CD8-positive, alpha-beta T cell (primary cell): ENCODE measurements at places on chromosomes 4 and X.
A peak's percentile ranks its signal among the peaks of the same experiment; 100 is the strongest.

GRCh38 chr4:958696-959337, 14.6 kb downstream of the DGKQ start:
- no peak for DNase-seq

GRCh38 chrX:71367396-71367795, 1.2 kb downstream of the TAF1 start:
- DNase-seq, result no peak

DNA sequence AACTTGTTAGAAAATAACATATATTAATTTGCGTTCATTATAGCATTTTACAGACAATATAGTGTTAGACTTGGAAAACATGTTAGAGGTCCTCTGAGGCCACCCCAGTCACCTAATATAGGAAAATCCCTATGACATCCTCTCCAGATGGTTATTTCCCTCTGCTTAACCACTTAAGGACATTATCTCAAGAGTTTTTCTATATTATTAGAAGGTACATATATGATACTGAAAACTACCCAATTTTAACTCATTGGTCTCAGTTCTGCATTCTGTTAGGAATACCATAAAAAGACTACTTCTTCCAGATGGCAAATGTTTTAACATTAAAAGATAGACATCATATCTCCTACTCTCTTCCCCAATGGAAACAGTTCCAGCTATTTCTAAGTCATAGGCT, 21.4 kb downstream of the PTPN13 start:
- no peak for DNase-seq

GRCh38 chr4:187192266-187192665, 468.6 kb upstream of the FAT1 start:
- no peak for DNase-seq

GRCh38 chrX:136936183-136936549, 55.6 kb upstream of the RBMX start:
- no peak for DNase-seq

GRCh38 chr4:180335566-180335965, 1907.6 kb upstream of the TENM3 start:
- DNase-seq, result no peak

GRCh38 chr4:108184453-108185049, 15.8 kb upstream of the LEF1 start:
- DNase-seq, result no peak

DNA sequence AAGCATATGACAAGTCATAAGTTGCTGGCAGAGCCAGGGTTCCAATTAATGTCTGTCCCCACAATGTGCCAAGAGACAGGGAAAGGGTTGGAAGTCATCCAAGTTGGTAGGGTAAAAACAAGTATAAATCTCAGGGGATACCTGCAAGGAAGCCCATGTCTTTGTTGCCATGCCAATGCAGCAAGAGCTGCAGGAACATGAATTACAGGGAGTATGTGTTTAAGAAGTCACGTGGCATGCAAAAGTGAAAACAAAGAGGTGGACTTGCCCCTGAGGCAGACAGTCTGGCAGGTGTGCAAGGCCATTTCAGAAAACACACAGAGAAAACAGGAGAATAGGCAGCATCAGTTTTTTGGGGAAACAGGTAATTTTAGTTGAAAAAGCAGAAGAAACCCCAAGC, 29.4 kb downstream of the C4orf51 start:
- no peak for DNase-seq

- peak; percentile 59 for DNase-seq
These were observed 104.1 kb downstream of the GPAT3 start for GRCh38 chr4:83639849-83640493.

GRCh38 chr4:152104356-152104755, 343.5 kb upstream of the GATB start:
- no peak for DNase-seq

GRCh38 chr4:17630228-17630627, 15.8 kb downstream of the MED28 start:
- no peak for DNase-seq

DNA sequence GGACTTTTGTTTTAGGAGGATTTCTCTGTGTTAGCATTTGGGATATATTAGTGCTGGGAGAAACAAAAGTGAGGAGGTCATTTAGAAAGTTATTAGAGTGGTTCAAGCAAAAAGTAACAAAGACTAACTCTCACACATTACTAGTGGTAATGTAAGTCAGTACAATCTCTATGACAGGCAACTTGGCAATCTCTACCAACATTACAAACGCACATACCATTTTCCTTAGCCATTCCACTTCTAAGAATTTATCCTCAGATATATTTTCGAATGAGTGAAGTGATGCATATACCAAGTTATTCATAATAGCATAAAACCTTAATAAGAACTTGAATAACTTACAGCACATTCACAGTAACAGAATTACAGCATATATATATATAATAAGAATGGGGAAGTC, 146.2 kb downstream of the PRSS12 start:
- DNase-seq, result no peak

DNA sequence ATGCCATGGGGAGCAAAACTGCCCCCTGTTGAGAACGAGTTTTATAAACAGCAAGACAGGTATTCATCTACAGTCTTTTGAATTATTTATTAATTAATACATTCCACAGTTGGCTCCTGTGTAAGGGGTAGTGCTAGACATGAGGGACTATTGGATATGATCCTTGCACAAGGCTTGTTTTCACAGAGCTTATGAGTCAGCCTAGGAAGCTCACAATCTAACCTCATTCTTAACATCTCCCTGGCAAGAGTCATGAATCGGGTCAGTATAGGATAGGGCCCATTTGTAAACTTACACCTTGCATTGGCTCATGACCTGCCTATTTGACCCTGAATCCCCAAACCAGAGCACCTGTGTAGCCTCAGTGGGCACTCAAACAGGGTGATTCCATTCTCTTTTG, 209.1 kb upstream of the HCCS start:
- no peak for DNase-seq

- DNase-seq, result no peak
These were observed 78.1 kb downstream of the SRPX start for GRCh38 chrX:38142610-38143009.

DNA sequence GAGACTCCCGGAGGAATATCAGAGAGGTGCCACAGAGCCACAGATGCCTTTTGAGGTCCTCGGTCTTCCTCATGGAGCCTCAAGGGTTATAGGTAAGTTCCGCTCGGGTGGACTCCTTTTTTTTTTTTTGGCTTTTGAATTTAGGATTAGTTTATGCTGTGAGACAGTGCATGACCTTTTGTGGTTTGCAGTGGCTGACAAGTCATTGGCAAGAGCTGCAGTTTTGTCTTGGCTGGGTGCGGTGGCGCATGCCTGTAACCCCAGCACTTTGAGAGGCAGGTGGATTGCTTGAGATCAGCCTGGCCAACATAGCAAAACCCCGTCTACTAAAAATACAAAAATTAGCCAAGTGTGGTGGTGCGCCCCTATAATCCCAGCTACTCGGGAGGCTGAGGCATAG, 4.5 kb upstream of the GRSF1 start:
- DNase-seq, result no peak

DNA sequence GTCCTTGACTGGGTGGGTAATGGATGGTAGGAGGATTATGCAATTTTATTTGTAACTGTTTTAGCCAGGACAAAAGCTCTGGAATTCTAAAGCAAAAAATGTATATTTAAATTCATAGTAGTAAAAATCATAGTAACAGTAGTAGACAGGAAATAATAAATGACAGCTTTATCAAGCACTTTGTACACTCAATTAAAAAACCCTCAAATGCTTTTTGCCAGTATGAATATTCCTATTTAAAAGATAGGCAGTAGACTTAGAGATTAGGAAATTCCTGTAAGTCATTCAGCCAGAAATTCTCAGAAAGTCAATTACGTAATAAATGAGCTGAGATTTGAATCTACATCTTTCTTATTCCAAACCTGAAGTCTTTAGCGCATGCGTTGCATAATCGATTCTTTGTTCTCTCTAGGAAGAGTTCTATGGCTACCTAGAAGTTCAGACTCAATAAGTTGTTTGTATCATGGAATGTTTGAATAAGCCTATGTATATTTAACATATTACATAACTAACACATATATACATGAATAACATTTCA, 2.5 kb downstream of the AADAT start:
- no peak for DNase-seq

DNA sequence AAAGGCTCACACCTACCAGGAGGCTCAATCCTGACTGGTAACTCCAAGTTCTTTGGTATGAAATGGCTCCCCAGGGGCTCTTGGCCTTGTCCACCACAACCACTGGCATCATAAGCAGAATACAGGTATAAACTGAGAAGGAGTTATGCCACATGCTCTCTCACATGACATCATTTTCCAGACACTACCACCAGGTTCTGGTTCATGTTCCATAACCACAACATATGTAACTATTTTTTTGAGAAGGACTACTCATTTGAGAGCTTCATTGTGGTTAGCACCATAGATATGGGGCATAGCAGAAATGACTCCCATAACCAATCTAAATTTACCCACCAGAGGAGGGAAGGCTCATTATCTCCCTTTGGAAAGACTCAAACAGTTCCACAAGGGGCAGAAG, 19.6 kb downstream of the PRDM5 start:
- no peak for DNase-seq

GRCh38 chr4:149823769-149824221, 8.2 kb upstream of the IQCM start:
- no peak for DNase-seq

- no peak for DNase-seq
These were observed 12.5 kb downstream of the RASGEF1B start for GRCh38 chr4:81459228-81459627.

DNA sequence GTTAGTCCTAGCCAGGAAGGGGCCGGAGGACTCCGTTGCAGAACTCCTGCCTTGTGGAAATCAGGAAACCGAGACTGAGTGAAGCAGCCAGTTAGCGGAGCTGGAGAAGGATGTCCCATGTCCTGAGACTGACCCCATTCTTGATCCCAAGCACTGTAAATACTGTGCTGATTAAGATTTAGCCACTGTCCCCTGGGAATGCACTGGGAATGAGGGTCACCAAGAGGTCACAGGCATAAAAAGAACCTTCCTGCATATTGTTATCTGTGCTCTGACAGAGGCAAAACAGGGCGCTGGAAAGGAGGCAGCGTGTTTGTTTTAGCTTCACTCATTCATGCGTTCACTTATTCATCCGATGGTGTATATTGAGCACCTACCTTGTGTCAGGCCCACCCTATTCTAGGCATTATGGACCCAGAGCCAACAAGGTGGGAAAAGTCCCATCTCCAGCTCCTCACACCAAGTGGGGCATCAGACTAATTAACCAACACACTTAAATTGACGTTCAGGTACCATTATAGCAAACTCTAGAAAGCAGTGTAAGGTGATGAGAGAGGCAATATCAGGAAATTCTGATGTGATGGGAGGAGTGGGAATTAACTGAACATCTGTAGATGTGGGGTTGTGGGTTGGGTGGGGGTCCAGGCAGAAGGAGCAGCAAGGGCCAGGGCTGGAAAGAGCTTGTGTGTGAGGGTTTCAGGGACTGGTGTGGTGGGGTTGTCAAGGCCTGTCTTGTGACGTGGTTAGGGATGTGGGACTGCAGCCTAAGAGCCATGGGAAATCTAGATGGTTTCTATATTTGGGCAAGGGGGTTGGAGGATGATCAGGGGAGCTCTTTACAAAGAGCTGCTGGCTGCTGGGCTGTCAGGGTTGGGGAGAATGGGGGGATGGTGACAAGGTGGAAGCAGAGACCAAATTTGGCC, 10.6 kb upstream of the SLC2A9 start:
- DNase-seq, result no peak

- no peak for DNase-seq
These were observed 276.3 kb upstream of the TACR3 start for GRCh38 chr4:103996064-103996463.

DNA sequence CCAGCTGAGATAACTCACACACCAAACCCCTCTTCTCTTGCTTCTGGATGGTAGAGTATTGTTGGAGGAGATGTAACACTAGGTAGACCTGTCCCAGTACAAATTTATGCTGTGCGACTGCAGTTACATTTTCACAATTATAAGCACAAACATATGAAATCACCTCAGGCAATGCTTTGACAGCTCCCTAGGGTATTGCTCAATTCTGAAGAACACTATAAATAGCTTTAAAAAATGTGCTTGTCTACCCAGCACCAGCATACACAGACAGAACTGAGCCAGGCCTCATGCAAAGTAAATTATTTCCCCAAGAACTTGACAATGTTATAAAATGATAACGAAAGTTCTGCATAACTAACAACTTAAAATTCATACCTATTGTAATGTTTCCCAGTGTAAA, 1999.1 kb upstream of the ADGRL3 start:
- no peak for DNase-seq

GRCh38 chr4:15182600-15183220, 180.4 kb downstream of the CPEB2 start:
- no peak for DNase-seq

DNA sequence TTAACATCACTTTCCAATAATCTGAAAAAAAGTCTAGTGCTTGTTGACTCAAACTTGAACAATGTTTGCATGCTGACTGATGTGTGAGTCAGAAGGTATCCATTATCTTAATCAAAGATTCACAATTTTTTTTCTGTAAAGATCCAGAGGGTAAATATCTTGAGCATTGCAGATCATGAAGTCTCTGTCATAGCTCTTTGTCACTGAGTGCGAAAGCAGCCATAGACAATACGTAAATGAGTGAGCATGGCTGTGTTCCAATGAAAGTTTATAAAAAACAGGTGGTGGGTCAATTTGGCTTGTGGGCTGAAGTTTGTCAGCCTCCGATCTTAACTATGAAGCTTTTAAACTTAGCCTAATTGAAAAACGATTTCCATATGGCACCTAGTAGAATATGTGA, 37.7 kb downstream of the NHS start:
- no peak for DNase-seq

DNA sequence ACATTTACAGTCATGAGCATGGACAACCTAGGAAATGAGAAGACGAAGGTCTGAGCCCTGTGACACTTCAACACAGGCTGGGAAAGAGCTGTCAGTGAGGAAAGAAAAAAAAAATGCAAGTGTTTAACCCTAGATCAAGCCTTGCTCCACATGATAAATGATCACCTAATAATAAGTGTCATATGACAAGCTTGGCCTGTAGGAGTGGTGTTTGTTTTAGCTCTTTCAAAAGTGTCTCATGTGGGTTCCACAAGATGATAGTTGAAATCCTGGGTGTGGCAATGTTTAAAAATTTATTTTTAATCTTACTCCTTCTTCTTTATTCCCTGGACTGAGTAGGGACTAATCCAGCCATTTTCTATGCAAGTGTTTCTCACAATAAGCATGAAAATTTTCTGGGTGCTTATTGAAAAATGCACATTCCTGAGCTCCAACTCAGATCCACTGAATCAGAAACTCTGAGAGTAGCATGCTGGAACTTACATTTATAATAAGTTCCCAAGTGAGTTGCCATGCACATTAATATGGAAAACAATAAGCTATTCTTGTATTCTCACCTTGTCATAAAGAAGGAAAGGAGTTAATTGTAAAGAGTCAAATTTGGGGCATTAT, 138.3 kb downstream of the AREG start:
- no peak for DNase-seq

DNA sequence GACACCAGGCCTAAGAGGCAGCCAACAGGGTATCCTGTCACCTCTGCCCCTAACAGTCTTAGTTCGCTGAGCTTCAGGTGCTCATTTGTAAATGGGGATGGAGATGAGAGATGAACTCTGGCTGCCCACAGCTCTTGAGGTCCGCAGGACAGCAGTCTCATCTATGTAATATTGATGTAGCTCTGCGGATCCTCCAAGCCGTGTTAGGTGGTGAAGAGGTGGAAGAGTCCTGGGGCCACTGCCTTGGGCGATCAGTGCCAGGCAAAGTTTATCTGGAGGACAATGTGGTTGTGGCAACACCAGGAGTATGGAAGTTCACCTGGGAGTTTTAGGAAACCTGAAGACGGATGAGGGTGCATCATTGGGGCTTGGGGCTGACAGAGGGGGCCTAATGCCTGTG, 13.4 kb downstream of the TRO start:
- no peak for DNase-seq

GRCh38 chr4:675036-675882, 917 bp downstream of the MYL5 start:
- no peak for DNase-seq
